ENCODE measurements at places on chromosomes 16 and 17.

DNA sequence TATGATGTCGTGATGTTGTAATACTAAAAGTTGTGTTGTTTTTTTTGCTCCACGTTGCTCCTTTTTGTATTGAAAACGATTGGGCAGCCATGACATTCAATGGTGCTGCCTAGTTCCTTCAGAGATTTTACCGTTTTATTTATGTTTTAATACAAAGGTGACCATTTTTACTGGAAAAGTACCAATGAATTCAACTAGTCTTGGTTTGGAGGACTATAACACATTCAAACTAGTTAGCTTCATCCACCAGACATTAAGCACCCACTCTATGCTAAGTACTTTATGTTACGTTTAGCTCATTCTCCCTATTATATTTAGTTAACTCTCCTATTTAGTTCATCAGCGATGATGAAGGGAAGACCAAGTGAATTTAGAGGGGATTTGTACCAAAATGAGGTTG lies 116.6 kb upstream of the TBX2 start:
- no peak for DNase-seq

DNA sequence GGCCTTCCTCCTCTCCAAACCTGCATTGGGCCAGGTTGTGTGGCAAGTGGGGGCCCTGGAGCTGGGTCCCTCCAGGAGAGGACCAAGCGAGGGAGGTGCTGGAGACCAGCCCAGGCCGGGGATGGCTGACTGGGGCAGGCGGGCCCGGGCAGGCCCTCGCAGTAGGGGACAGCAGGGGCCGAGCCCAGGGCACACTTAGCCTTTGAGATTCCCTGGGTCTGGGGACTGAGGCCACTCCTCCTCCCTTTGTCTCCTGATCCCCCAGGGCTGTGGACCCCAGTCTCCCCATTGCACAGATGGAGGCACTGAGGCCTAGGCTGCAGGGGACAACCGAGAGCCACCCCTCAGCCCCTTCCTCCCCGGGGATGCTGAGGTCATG lies 5.2 kb downstream of the FOXJ1 start:
- no peak for DNase-seq

GRCh38 chr16:86834451-86835035 lies 256.2 kb downstream of the FOXL1 start:
- no peak for DNase-seq

DNA sequence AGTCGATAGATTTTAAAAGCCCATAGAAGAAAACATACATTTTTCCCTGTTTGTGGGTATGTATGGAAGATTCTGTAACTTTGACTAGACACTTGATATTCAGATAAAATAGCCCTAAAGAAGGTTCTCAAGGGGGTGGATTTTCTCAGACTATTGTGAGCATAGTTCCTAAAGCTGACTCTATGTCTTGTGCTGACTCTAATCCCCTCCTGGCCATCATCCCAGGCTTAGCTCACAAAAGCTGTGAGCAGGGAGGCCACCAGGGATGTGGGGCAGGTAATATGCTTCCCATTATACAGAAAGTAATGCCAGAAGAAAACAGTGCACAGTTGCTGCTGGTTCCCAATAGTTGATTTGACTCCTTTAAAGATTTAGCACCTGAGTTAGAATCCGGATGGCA lies 32.0 kb downstream of the CDH13 start:
- DNase-seq = no peak

- no peak for DNase-seq
Observed at GRCh38 chr17:60249290-60249826, 99.6 kb downstream of the CA4 start.

- DNase-seq = no peak
Observed at GRCh38 chr16:23407436-23408127, 45.4 kb downstream of the COG7 start.

DNA sequence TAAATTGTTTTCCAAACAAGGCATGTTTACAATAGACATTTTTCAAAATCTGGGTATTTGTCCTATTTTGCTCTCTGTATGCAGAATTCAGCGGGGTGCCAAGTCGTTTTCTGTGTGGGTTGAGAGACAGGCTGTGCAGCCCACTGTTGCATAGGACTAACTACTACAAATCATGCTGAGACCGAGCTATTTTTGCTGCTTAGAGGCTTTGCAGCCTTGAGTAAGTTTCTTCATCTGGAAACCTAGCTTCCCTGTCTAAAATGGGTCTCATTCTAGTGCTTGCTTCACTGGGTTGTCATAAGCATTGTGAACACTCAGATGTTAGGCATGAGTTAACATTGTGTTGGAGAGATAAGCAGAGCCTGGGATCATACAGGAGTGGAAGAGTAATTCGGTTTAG lies 1.3 kb downstream of the PRPSAP2 start:
- no peak for DNase-seq

- no peak for DNase-seq
Observed at GRCh38 chr17:29159306-29159860, 20.8 kb downstream of the MYO18A start.

DNA sequence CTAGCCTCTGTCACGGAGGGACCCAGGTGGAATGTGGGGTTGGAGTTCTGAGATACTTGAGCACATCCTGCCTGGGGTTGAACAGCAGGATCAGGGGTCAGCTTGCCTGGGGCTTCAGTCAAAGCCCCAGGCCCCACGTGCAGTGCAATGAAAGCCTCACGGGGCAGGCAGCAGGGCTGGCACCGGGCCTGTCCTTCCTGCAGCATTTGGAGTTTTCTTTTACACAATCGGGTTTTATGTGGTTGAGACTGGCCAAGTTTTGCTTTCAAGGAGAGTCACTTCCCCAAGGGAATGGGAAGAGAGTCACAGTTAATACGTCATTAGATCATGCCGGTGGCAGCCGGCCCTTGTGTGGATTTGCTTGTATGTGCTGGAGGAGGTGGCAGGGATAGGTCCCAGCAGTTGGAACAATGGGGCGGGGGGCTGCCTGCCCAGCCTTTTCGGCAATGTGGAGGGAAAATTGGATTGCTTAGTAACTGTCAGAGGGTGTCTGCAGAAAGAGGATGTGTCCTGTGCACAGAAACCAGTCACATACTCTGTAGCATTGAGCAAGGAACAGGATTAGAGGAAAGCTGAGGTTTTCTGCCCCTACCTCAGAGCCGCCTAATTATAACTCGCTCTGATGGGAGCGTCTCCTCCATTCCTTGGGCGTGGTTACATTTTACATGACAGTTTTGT lies 4.5 kb downstream of the RMI2 start:
- no peak for DNase-seq

GRCh38 chr16:11258553-11259492 lies 2.8 kb upstream of the SOCS1 start:
- DNase-seq = no peak

DNA sequence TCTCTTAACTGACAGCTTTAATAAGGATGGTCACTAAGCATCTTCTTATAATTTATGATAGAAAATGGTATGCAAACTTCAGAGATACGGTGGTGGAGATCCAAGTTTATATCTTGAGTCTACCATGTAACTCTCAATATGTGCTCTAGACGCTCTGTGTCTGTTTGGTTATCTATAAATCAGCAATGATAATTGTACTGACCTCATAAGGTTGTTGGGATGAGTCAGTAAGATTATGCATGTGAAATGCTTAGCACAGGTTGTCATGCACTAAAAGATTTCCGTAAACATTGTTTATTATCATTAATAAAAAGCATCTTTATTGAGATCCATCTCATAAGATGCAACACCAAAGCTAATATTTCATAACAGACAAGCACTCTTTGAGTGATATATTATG lies 1094.9 kb upstream of the EEF2KMT start:
- no peak for DNase-seq

DNA sequence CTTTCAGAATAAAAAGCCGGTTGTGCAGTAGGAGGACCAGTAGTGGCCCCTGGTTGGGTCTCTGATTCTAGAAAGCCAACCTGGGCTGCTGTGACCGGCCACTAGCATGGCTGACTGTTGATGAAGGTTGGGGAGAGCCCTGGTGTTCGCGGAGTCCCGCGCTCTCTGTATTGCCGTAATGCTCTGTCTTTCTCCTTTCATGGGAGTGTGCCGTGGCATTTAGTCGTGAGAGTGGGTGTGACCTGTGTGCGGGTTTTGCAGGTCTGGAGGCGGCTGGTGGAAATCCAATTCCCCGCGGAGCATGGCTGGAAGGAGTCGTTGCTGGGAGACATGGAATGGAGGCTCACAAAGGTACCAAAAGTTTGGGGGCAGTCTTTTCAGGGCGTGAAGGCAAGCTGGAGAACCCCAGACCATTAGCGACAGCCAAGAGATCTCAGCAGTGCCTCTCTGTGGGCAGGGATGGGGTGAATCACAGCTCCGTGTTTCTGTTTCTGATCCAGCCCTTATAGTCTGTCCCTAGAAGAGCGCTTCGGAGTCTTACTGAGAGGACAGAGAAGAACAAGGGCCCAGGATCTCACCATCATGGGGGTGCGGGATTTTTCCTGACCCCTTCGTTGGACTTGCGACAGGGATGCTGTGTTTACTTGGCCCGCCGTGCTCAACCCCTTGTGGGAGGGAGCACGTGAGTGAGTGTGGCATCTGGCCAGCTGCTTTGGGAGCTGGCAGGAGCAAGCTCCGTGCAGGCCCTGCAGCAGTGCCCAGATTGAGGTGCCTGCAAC lies 56.5 kb downstream of the RNF213 start:
- DNase-seq = no peak

GRCh38 chr17:75755205-75755901 lies 9.6 kb downstream of the GALK1 start:
- no peak for DNase-seq

DNA sequence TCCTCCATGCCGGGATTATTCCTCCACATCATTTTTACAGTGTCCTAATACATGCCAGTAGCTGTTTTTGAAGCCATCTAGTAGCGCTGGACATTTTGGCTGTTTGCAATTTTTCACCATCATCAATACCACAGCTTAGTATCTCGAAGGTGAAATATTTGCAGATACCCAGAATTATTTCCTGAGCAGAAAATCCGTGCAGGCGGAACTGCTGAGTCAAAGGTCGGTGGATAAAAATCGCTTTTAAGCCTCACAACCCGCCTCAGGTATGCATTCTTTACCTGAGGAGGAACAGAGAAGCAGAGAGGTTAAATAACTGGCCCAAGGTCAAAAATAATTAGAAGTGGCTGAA lies 584 bp upstream of the TNRC6A start:
- DNase-seq = no peak

DNA sequence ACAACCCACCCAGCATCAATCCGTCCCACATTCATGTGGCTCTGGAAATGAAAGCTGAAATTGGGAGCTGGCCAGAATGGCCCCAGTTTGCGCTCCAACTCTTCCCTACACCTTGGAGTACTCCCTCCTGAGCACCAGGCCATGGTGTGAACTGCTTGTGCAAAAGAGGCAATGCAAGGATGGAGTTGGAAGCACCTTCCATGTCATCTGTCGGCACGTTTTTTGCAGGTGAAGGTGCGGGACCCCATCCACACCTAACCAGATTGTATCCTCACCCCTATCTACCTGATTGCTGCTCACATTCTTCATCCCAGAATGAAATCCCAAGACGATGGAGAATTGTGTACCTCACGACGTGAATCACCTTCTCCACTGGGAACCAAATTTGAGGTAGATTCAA lies 136.6 kb upstream of the WSB1 start:
- DNase-seq = no peak

GRCh38 chr16:81014672-81015071 lies 7.7 kb downstream of the CENPN start:
- no peak for DNase-seq

- no peak for DNase-seq
Observed at GRCh38 chr17:83079766-83080578, 563 bp downstream of the METRNL start.

GRCh38 chr17:37485938-37486570 lies 3.6 kb upstream of the DUSP14 start:
- DNase-seq = no peak

GRCh38 chr17:15942207-15942833 lies 2.6 kb upstream of the ADORA2B start:
- DNase-seq = no peak

DNA sequence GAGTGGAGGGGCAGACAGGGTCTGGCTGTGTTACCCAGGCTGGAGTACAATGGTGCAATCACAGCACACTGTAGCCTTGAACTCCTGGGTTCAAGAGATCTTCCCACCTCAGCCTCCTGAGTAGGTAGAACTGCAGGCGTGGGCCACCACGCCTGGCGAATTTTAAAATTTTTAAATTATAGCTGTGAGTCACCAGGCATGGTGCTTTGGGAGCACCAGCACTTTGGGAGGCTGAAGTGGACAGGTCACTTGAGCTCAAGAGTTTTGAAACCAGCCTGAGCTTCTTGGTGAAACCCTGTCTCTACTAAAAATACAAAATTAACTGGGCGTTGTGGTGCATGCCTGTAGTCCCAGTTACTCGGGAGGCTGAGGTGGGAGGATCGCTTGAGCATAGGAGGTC lies 114.0 kb downstream of the CHD9 start:
- no peak for DNase-seq

GRCh38 chr17:27585153-27585681 lies 45.8 kb upstream of the LGALS9 start:
- DNase-seq = no peak

DNA sequence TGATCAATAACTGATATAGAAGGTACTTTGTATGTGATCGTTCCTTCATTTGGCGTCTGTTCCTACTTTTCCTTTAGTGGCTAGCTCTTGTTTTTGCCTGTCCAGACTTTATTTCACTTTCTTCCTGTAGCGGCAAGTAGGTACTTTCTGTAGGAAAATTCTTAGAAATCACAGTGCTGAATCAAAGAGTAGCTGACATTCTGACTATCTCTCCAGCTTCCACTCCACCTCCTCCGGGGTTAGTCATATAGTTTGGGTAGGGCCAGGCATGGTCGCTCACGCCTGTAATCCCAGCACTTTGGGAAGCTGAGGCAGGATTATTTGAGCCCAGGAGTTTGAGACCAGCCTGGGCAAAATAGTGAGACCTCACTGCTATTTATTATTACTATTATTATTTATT lies 29.9 kb upstream of the PAFAH1B1 start:
- no peak for DNase-seq

- DNase-seq = no peak
Observed at GRCh38 chr17:72427761-72428109, 306.9 kb downstream of the SOX9 start.

DNA sequence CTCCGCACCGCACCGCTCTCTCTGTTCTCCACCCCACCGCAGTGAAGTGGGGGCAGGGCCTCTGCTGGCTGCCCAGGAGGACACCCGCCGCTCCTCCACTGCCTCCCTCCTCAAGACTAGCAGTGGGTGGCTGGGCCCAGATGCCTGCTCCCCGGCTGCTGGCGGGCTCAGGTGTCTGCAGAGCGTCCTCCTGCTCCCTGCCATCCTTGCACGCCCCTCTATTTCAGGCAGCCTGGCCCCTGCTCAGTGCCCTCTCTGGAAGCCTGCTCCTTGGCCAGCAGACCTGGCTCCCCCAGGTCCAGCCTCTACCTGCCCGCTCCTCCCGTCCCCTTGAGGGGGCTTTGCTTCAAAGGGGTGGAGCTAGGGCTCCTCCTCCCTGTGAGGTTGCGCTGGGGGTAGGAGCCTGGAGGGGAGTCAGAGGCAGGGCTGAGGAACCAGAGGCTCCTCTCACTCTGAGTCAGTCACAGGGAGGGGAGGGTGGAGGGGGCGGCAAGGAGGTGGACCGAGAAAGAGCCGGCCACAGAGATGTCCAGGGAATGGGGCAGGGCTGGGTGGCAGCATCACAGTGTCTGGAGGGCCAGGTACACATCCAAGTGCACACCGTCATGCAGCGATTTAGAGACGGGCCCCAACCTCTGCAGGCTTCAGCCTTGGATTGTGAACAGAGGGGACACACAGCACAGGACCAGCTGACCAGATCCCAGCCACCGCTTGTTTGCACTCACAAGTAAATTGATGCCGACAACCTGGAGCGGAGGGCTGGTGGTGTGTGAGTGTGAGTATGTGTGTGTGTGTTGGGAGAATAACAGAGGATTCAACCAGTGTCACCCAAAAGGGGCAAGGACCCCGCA lies 9.8 kb upstream of the TMEM92 start:
- DNase-seq = no peak
